Ureter (tissue), 1 donor: ENCODE measurements at places on chromosomes 2 and 18. TPM values are rescaled to one million over a fixed set of nuclear protein-coding genes. Genes with fewer than 3 reads are reported as not detected.
A peak's percentile ranks its signal among the peaks of the same experiment; 100 is the strongest.

DNA sequence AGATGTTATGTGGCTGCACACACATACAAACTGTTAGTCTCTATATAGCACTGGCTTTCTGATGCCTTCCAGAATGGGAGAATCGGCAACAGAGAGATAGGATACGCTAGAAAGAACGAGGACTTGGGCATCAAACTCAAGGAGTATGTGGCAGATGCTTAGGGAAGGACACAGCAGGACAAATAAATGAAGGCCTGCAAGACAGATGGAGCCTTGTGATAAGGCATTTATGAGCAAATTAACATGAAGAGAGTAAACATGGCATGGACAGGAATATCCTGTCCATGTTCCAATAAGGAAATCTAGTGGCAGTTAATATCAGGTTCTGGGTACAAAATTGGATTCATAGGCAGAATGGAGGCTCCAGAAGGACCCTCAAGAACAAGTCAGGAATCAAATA, 136.9 kb downstream of the SLC4A10 start:
- DNase-seq, result no peak

DNA sequence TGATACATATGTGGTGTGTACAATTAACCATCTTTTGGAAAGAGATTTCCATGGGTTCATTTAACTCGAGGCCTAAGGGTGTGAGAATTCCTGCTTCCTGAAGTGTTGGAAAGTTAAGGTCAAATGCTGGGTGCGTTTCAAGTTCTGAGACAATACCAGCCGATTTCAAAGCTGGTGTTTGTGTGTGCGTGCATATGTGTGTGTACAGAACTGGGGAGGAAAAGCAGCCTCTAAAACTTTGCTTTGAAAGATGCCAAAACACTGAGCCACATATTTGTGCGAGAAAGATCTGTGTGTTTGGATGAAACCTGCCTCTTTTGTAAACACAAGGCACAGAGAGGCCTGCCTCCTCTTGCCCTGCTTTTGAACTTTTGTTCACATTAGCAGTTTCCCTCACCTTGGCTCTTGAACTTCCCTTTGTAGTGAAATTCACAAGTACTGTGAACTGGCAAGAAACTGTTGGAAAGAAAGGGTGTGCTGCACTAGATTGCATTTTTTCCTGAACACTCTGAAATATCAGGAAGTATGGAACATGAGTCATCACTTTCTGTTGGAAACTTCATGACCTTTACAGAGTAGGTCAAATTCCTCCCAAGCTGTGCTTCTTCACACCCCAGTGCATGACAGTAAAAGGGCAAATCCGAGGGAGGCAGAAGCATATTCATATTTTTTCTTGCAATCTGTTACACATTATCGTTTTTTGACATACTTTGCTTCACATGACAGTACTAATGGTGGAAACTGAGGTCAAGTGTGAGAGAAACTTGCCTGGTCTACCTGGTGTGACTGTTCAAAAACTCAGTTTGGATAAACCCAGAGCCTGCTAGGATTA, 20.0 kb upstream of the CAVIN2 start:
- peak; percentile 54 for DNase-seq

DNA sequence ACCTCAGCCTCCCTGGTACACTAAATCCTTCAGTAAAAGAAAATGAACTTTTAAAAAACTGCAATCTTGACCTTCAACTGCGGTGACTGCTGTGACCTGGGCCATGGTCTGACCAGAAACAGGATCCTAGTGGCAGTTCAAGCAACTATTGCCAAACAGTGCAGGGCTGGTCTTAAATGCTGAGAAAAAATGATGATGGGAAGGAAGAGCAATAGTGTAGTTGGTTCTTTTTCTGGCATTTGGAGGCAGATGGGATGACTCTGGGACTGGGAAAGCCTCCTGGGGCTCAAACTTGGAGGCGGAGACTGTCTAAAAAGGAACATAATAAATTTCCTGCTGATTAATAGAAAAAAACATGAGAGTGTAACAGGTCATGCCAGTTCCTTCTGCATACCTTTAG, 45.4 kb downstream of the CHN1 start:
- no peak for DNase-seq

ABCG5 gene
- total RNA-seq, result not detected

DNA sequence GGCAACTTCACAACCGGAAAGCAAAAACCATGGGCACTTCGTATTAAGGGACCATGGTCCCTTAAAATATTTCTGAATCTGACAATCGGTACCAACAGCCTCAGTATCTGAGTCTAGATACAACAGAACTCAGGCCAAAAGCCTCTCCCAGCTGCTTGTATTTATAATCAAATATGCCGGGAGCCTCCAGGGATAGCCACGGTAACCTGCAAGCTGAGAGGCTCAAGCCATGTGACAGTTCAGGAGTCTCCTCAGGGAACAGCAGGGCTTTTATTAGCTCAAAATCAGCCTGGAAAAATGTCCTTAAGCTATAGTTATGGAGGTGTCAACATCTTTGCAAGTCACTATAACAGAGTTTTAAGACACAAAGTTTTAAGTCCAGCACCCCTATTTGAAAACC, 352.8 kb upstream of the GYPC start:
- DNase-seq, result no peak

DNA sequence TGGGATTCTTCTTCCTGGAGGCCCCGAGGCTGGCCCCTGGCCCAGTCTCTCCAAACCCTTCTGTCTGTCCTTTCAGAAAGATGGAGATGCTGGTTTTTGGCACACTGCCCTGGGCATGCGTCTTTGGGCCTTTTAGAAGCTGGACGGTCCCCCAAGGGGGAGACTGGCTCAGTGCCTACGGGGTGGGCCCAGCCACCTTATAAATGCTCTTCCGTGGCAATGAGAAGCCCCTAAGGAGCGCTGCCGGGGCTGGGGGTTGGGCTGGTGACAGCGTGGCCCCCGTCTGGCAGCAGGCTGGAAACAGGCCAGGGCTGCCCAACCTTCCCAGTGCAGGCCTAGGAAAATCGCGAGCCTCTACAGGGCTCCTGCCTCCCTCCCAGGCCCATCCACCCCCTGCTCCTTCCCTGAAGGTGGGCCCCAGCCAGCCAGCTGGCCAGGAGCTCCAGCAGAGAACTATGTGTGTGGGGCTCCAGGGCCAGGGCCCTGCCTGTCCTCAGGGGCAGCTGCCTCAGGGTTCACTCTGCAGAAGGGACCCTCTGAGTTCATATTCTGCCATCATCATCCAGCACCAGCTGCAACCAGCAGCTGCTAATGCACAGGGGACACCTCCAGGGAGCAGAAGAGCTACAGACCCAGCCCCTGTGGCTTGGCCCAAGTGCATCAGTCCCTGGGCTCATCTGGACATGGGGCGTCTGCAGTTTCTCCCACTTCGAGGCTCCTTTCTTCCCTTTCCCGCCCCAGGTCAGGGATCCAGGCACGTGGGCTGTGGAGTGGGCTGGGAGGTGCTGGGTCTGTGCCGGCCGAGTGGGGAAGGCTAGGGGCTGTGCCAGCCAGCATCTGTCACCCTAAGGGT, 107.6 kb upstream of the OTOS start:
- peak; percentile 42 for DNase-seq

DNA sequence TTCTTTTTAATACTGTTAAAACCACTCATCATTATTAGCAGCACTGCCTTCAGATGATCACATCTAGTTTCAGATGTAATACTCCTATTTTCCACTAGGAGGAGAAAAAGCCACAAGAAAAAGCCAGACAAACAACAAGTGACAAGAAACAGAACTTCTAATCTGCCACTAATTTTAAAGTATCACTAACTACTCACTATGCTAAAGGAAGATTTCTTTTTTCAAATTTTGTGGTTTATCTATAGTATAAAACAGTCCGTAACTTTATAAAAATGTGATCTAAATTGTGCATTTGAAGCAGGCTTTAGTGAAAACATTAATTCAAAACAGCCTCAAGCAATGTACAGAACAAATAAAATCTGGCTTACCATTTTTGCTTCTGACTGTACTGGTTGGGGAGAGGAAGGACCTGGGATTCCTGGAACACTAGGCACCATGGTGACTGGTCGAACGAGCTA, 56.8 kb downstream of the ATF2 start:
- no peak for DNase-seq

- no peak for DNase-seq
Measured at GRCh38 chr18:74273394-74273793, 18.4 kb downstream of the CYB5A start.

DNA sequence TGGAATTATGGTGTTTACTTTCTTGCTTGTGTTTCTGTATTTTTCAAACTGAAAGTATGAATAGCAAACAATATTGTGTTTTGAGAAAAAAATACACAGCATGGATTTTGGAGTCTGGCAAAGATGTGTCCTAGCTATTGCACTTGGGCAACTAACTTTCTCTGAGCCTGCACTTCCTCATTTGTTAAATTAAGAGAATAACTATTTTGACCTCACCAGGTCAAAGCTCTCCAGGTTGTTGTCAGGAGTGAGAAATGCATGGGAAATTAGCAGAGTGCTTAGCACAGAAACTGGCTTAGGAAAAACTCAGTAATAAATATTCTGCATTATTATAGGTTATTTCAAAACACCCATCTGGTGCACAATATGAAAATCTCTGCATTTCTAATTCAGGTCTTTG, 28.2 kb downstream of the LYPD1 start:
- no peak for DNase-seq

MAPK4 gene
- total RNA-seq, result 14.3 TPM

DNA sequence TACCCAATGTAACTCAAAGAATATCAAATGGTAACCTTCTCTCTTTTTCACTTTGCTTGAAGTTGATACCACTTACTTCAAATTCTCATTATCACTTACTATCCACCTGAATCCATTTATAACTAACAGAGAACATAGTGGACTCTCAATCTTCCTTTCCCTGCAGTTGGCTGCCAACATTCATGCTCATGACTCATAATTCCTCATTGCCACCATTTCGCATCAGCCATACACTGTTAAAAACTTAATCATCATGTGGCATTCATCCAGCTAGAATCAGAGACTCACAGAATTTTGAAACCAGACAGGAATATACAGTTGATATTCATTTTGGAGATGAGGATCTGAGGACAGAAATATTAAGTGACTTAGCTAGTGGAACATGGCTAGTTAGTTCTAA, 56.8 kb downstream of the SLC4A10 start:
- no peak for DNase-seq

- DNase-seq, result no peak
Measured at GRCh38 chr2:54310961-54311360, 54.9 kb upstream of the TSPYL6 start.

DNA sequence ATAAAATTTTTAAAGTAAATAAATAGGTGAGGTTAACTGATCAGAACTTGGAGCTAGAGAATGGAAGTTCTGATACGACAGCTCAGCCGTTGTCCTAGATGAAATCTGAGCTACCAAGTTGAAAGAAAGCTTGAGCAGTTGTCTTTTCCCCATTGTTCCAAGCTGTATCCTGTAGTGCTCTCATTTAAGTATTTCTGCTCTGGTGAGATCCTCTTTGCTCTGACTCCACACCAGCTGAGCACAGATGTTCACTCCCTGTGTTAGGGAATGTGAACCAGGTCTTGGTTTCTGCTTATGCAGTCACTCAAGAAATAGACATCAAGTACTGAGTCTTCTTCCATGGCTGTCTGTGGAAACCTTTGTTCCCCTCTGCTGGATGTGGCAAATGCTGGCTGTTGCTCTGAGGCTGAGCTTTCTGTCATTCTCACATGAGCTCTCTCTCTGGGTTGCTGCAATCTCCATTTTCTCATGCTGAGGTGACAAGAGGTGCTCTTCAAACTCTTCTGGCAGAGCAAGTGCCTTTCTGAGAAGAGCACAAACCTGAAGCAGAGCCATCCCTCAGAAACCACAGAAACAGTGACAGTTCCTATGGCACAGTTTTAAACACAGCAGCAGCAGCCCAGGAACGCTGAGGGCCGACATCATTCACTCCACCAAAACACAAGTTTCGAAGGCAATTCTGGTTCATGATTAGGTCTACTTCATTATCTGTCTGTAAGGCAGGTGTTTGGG, 194.1 kb downstream of the SP3 start:
- no peak for DNase-seq

DNA sequence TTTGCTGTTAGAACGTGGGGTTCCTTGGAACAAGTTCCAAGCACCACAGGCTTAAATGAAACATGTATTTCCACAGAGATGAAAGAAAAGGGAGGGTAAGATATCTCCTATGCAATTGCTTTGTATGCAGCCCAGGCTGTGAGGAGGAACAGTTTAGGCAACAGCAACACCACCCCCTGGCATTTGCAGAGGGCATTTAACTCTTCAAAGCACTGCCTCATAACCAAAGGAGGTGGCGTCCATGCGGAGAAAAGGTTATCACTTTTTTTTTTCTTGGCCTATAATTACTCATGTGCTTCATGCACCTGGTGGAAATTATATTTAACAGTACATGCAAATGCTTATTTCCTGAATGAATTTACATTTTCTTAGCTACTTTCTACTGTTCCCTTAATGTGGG, 286.0 kb downstream of the LPIN1 start:
- DNase-seq, result no peak

- DNase-seq, result no peak
Measured at GRCh38 chr2:237408335-237409000, 5.5 kb downstream of the COL6A3 start.

SAG gene
- not detected for total RNA-seq

CTNNA2 gene
- total RNA-seq, result not detected

- peak; percentile 55 for DNase-seq
Measured at GRCh38 chr2:95158891-95159619, 593 bp downstream of the ZNF514 start.

- no peak for DNase-seq
Measured at GRCh38 chr2:214543386-214543955, 132.6 kb downstream of the VWC2L start.

GRCh38 chr2:67510745-67511144, 113.6 kb downstream of the ETAA1 start:
- no peak for DNase-seq

GRCh38 chr2:109134741-109135358, 5.8 kb downstream of the SH3RF3 start:
- peak; percentile 39 for DNase-seq

- no peak for DNase-seq
Measured at GRCh38 chr2:11681722-11682589, 12.0 kb upstream of the NTSR2 start.

GRCh38 chr18:46756025-46756558, 761 bp downstream of the ST8SIA5 start:
- no peak for DNase-seq

B4GALT6 gene
- total RNA-seq, result 8.9 TPM

DNA sequence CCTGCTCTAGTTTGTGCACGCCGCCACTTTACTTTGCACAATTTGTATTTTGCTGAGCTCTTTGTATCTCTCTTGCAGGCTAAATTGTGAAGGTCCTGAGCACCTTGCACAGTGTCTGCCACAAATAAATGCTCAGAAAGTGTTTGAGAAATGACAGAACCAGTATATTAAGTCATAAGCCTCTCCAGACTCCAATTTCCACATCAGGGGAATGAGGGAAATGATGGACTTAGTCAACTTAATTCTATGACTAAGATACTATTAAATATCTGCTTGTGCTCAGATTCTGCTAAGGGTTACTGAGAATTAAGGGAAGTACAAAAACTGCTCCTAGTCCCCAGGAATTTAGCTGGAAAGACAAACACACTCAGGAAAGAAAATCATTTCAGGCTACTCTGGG, 239.1 kb upstream of the SLC14A2 start:
- DNase-seq, result no peak
